Chondrocyte (in vitro differentiated cells): ENCODE measurements at places on chromosomes 2 and 18. TPM values are rescaled to one million over a fixed set of nuclear protein-coding genes. Genes with fewer than 3 reads are reported as not detected.

- peak overlapping the region; percentile 82 for H3K4me3 ChIP-seq
- no peaks in the 10 kb centered on the region for H3K36me3 ChIP-seq
- peak; percentile 91 for DNase-seq
- H3K27ac ChIP-seq = peak overlapping the region; percentile 71
- H3K27me3 ChIP-seq = no peaks in the 10 kb centered on the region
These were observed 725 bp downstream of the SLC66A2 start for GRCh38 chr18:79950515-79951341.

DNA sequence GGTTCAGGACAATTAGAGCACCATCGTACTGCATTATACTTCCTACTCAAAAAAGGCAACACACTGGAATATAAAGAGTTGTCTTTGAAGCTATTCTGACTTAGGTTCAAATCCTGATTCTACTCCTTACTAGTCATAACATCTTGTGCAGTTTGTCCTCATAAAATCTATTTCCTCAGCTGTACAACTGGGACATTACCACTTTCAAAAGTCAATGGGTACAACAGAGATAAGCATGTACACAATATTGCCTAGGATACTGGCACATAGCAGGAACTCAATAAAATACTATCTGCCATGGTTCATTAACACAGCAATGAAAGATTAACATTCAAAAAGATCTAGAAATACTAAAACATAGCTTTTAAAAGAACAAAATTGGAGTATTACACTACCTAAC, 11.3 kb downstream of the SOS1 start:
- DNase-seq = no peak
- H3K27ac ChIP-seq = no peak overlapping the region
- no peak overlapping the region for H3K4me3 ChIP-seq
- peaks cover 28% of the 10 kb centered on the region for H3K4me1 ChIP-seq

DNA sequence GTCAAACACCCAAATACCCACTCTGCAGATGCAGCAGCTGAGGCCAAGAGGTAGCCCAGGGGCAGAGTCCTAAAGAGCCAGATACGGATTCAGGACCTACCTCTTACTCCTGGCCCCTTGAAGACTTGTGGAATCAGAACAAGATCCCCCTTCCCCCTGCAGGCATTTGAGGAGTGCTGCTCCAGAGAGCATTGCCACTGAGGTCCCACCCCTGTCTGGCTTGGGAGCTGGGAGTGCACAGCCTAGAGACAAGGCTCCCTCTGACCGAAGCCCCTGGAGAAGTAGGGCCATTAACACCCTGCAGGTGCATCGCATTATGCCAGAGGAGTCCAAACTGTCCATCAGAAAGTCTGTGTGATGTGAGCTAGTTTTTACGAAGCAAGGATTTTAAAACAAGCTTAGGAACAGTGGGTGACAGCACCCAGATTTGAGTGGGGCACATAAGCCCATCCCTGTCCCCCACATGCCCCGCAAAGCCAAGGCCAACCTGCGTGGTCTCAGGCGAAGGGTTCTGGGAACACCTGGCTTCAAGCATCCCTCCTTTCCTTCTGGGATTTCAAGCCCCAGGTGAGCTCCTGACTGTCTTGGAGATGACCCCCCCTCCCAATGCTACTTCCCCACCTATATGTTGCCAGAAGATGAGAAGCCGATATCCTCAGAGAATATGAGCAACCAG, 48.4 kb downstream of the MTERF4 start:
- H3K4me3 ChIP-seq = no peak overlapping the region
- DNase-seq = no peak
- no peaks in the 10 kb centered on the region for H3K4me1 ChIP-seq
- H3K27me3 ChIP-seq = peaks cover 29% of the 10 kb centered on the region
- no peak overlapping the region for H3K27ac ChIP-seq

GRCh38 chr2:239576784-239577685, 176.2 kb upstream of the HDAC4 start:
- H3K4me3 ChIP-seq = no peak overlapping the region
- H3K36me3 ChIP-seq = no peaks in the 10 kb centered on the region
- no peak overlapping the region for H3K27ac ChIP-seq
- no peaks in the 10 kb centered on the region for H3K4me1 ChIP-seq
- peaks cover 16% of the 10 kb centered on the region for H3K27me3 ChIP-seq

DNA sequence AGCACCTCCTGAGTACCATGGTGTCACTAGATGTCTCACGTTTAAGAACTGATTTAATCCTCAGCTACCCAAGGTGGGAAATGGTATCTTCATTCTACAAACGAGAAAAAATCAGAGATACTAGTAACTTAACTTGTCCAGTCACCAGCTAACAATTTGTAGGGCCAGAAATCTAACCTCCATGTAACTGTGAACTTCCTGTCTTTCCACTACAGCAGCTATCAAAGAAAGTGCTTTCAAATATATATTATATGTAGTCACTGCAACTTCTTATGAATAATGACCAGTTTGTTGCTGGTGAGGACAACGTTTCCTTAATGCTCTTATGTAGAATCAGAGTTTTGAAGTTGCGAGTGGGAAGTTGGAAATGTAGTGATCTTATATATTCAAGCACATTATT, 1.9 kb downstream of the REV1 start:
- H3K4me3 ChIP-seq = no peak overlapping the region
- no peak overlapping the region for H3K27ac ChIP-seq
- H3K36me3 ChIP-seq = no peaks in the 10 kb centered on the region
- DNase-seq = no peak
- H3K27me3 ChIP-seq = no peaks in the 10 kb centered on the region
- H3K4me1 ChIP-seq = peaks cover 34% of the 10 kb centered on the region

- H3K36me3 ChIP-seq = peaks cover 7% of the 10 kb centered on the region
- no peaks in the 10 kb centered on the region for H3K27me3 ChIP-seq
- H3K4me1 ChIP-seq = peaks cover 57% of the 10 kb centered on the region
- no peak for DNase-seq
- H3K4me3 ChIP-seq = no peak overlapping the region
- H3K27ac ChIP-seq = peak overlapping the region; percentile 88
These were observed 96.8 kb downstream of the STPG4 start for GRCh38 chr2:47058003-47058931.

GRCh38 chr2:145157741-145158591, 638.0 kb upstream of the ZEB2 start:
- peaks cover 5% of the 10 kb centered on the region for H3K36me3 ChIP-seq
- no peak overlapping the region for H3K4me3 ChIP-seq
- peak overlapping the region; percentile 72 for H3K27ac ChIP-seq
- H3K4me1 ChIP-seq = peaks cover 28% of the 10 kb centered on the region
- no peaks in the 10 kb centered on the region for H3K27me3 ChIP-seq

GRCh38 chr18:48036226-48036625, 105.8 kb upstream of the SMAD2 start:
- peak; percentile 59 for DNase-seq
- no peaks in the 10 kb centered on the region for H3K4me1 ChIP-seq
- H3K27me3 ChIP-seq = no peaks in the 10 kb centered on the region
- H3K36me3 ChIP-seq = no peaks in the 10 kb centered on the region
- H3K4me3 ChIP-seq = no peak overlapping the region

DNA sequence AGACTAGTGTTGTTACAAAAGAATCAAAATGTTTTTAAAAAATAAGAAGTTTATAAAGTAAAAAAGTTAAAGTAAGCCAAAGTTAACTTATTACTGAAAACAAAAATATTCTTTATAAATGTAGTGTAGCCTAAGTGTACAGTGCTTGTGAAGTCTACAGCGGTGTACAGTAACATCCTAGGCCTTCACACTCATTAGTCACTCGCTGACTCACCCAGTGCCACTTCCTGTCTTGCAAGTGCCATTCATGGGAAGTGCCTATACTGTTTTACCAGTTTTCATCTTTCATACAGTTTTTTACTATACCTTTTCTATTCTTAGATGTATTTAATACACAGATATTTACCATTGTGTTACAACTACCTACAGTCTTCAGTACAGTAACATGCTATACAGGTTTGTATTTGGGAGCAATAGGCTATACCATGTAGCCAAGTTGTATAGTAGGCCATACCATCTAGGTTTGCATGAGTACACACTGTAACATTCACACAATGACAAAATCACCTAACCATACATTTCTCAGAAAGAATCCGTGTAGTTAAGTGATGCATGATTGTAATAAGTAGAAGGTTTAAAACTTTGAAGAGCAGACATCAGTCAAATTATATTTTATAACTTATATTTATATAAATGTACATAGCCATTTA, 13.4 kb downstream of the SERPINB7 start:
- H3K36me3 ChIP-seq = no peaks in the 10 kb centered on the region
- no peaks in the 10 kb centered on the region for H3K27me3 ChIP-seq
- no peak for DNase-seq
- no peak overlapping the region for H3K4me3 ChIP-seq
- H3K4me1 ChIP-seq = peaks cover 9% of the 10 kb centered on the region

Gene MC5R
- not detected in 3 replicates for total RNA-seq

Gene ALPI
- not detected in 3 replicates for total RNA-seq

Gene MAP4K3
- 30.9 to 42.9 TPM (median 35.3 TPM) in 3 replicates for total RNA-seq

Gene GKN1
- 0.37 TPM in 1 of 3 replicates, not detected in the others for total RNA-seq

Gene XDH
- total RNA-seq = 0.12 to 0.23 TPM (median 0.17 TPM) in 3 replicates

Gene BMP10
- total RNA-seq = not detected in 3 replicates

Gene DAW1
- 0.28 to 0.65 TPM (median 0.47 TPM) in 3 replicates for total RNA-seq
